ENCODE measurements at places on chromosomes 12 and 14. TPM values are rescaled to one million over a fixed set of nuclear protein-coding genes. Genes with fewer than 3 reads are reported as not detected.

Gene ZNF384
- total RNA-seq: 19.9 TPM

Gene SYT10
- total RNA-seq: not detected

Gene OR4Q2
- not detected for total RNA-seq

Gene OTOGL
- 0.36 TPM for total RNA-seq

Gene DTX1
- under 0.01 TPM for total RNA-seq

Gene STYK1
- under 0.01 TPM for total RNA-seq

Gene KLRB1
- total RNA-seq: not detected

Gene OR10AD1
- total RNA-seq: not detected

Gene GALNT9
- 1.2 TPM for total RNA-seq

Gene USP44
- under 0.01 TPM for total RNA-seq

Gene SCNN1A
- total RNA-seq: 0.36 TPM

Gene HOXC11
- 1.1 TPM for total RNA-seq

Gene RILPL1
- total RNA-seq: 16.3 TPM

Gene HOXC4
- 3.3 TPM for total RNA-seq

Gene ZNF605
- 10.9 TPM for total RNA-seq

Gene TAS2R31
- total RNA-seq: 9.7 TPM

Gene CIPC
- total RNA-seq: 16.6 TPM

Gene MUCL1
- total RNA-seq: not detected

Gene GCN1
- 143 TPM for total RNA-seq

Gene TWF1
- 180 TPM for total RNA-seq

Gene TAS2R30
- 9.7 TPM for total RNA-seq

Gene TOMM20L
- not detected for total RNA-seq

Gene CHGA
- total RNA-seq: not detected

Gene GPR68
- total RNA-seq: 8.5 TPM

Gene OR4K5
- not detected for total RNA-seq

Gene PLEKHG7
- total RNA-seq: not detected

Gene SDR9C7
- not detected for total RNA-seq

Gene SLC17A8
- not detected for total RNA-seq

Gene DIP2B
- total RNA-seq: 28.2 TPM

Gene TPH2
- total RNA-seq: under 0.01 TPM

Gene SCARB1
- 10.9 TPM for total RNA-seq

Gene WNT5B
- 59.0 TPM for total RNA-seq

Gene IL22
- not detected for total RNA-seq

Gene TMTC1
- 69.2 TPM for total RNA-seq

Gene GDF3
- total RNA-seq: not detected

Gene KRT83
- not detected for total RNA-seq

Gene NAV3
- total RNA-seq: 107 TPM

Gene C12orf56
- under 0.01 TPM for total RNA-seq

Gene TMEM121
- total RNA-seq: 2.7 TPM

Gene TAS2R42
- total RNA-seq: not detected

Gene PSMC1
- total RNA-seq: 94.8 TPM

Gene SLC7A8
- total RNA-seq: 4.3 TPM

Gene MLXIP
- total RNA-seq: 14.1 TPM

Data from osteoblast (primary cell).